T-helper 17 cell (primary cell): ENCODE measurements at places on chromosomes 5 and 9. TPM values are rescaled to one million over a fixed set of nuclear protein-coding genes. Genes with fewer than 3 reads are reported as not detected.

Gene CCDC180
- total RNA-seq = 11.4 TPM

Gene GABRA6
- not detected for total RNA-seq

DNA sequence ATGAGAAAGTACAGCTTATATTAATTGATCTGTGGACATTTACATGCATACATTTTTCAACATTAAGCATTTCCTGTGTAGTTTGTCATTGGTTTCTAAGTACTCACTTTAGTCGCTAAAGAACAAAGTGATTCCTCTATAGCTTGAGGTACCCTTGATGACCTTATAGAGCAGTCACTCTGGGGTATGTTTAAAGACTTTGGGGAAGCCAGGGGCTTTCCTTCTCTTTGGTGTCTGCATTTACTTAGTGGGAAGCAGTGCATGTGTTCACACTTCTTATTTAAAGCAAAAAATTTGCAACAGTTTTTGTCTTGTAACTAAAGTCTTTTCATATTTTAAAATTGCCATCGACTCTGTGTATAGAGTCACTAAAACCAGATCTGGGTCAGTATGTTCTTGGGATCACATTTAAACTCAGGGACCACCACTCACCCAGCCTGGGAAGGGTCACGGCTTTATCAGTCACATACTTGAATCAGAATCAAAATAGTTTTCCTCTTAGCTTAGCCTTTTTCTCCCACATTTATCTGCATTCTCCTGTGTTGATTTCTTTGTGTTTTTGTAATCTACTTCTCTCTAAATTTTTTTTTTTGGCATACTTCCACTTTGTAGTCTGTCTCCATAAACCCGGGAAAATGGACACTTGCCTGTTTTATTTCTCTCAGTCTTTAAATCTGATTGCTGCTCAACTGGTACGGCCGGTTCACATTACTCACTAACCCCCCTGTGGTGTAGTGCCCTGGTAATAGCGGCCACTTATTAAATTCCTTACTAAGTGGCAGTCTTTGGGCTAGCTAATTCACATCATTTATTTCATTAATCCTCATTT lies 143.9 kb upstream of the FBN2 start:
- no peak overlapping the region for H3K4me3 ChIP-seq
- H3K36me3 ChIP-seq = no peaks in the 10 kb centered on the region
- no peak for DNase-seq

DNA sequence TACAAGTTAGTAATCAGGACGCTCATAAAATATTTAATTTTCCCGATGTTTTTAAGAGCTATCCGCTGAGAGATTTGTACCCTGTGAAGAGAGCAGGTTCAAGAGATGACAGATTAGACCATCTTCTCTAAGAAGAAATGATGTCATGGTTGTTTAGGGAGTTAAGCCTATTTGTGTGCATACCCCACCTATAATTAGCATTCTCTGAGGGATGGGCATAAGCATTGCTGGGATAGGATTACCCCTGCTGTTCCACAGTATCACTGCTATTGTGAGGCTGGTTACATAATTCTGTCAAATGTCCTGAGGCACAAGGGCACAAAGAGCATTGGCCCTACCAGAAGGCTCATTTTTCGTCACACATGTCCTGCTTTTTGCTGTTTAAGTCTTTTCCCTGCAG lies 687.0 kb downstream of the CETN3 start:
- H3K4me1 ChIP-seq = no peaks in the 10 kb centered on the region
- DNase-seq = no peak
- H3K4me3 ChIP-seq = no peak overlapping the region
- no peak overlapping the region for H3K27ac ChIP-seq
- no peaks in the 10 kb centered on the region for H3K27me3 ChIP-seq

DNA sequence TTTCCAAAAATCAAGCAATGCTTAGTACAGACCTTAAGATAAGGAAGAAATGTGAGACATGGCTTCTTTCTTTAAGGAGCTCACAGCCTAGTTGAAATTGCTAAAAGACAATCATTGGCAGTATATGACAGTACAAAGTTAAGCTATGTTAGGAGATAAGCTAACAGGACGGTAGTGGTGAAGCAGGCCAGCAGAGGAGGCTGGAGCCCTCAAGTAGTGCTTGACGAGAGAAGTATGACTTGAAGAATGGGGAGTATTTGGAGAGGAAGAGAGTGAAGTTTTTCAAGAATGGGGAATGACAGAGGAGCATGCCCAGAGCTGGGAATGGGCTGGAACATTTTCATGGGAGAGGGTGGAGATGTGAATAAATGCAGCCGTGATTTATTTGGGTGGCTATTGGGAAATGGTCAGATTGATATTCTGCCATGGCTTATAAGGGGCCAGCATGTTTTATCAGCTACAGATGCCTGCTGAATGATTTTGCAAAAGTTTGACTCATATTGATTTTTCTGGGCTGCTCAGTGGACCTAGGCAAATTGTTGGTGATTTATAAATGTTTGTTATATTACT lies 43.7 kb downstream of the LURAP1L start:
- H3K27me3 ChIP-seq = no peaks in the 10 kb centered on the region
- no peak overlapping the region for H3K27ac ChIP-seq
- DNase-seq = no peak
- H3K36me3 ChIP-seq = no peaks in the 10 kb centered on the region
- H3K4me3 ChIP-seq = no peak overlapping the region

DNA sequence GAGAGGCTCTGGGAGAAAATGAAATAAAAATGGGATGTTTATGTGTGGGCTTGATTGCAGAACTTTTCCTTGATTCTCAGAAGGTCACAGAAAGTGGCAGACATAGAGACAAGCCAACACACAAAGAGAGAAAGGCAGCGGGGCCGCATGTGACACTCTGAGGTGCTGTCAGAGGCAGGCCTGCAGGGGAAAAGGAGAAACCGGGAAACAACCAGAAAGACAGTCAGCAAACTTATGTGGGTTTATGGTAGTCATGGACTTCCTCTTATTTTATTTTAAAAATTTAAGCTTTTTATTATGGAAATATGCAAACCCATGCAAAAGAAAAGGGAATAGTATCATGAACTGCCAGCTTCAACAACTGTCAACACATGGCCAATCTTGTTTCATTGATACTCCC lies 16.3 kb upstream of the IGFBPL1 start:
- DNase-seq = no peak
- no peak overlapping the region for H3K4me3 ChIP-seq
- peaks cover 3% of the 10 kb centered on the region for H3K4me1 ChIP-seq
- peaks cover 2% of the 10 kb centered on the region for H3K36me3 ChIP-seq
- peaks cover 30% of the 10 kb centered on the region for H3K27me3 ChIP-seq

DNA sequence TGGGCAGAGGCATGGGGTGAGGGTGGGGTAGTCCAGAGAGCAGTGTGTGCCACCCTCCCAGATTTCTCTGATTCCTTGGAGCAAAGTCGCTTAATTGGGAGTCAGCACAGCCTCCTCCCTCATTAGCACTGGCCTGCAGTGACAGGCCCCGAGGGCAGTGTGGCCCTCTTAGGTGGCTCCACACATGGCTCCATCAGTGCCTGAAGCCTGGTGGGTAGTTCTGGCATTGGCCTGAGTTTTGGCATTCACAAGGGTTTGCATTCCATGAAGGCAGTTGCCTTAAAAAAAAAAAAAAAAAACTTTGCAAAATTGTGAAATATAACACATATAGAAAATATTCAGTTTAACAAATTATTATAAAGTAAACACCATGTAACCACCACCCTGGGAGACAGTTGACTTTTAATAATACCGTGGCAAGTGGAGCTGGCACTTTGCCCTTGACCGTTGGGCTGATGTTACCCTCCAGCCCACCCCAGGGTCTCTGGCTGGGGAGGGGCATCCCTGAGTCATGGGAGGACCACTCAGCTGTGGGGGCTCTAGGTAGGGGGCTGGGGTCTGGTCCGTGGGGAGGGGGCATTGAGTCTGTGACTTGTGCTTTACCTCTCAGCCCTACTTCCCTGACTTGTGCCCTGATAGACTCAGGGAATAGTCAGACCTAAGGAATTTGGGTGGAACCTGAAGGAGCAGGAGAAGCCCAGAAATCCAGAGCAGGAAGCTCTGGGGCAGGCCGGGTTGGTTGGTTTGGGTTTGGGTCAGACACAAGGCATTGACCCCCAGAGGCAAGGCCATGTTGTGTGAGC lies 51.3 kb upstream of the PITX1 start:
- H3K36me3 ChIP-seq = peaks cover 3% of the 10 kb centered on the region
- H3K27ac ChIP-seq = no peak overlapping the region
- H3K4me1 ChIP-seq = no peaks in the 10 kb centered on the region

DNA sequence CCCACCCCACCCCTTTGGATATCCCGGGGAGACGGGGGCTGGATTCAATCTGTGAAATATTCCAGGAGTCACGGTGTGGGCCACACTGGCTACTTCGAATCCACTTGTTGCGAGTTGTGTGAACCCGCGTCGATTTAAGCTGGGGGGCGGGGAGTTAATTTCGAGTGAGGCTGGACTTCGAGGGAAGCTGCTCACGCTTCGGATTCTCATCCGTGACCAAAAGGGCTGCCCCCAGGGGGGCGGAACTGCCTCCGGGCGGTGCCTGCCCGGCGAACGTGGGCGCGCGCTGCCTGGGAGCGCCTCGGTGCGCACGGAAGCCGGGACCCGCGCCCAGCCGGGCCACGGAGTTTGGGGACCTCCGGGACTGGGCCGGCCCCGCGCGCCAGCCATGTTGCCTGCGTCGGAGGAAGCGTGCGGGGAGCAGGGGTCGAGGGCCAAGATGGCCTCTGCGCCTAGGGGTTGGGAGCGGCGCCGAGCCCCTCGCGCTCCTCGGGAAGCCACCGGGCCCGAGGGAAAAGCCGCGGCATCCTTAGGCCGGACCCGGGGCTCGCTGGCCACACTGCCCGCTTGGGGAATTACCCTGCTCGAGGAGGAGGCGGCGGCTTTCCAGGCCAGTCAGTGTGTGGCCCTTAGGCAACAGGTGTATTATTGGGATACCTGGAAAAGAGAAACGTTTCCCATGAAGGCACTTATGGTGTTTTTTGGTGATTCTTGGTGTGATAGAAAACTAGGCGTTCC lies 975 bp downstream of the OCLN start:
- peak overlapping the region; percentile 79 for H3K4me3 ChIP-seq
- H3K36me3 ChIP-seq = peaks cover 2% of the 10 kb centered on the region
- peaks cover 10% of the 10 kb centered on the region for H3K4me1 ChIP-seq
- H3K27me3 ChIP-seq = peaks cover 68% of the 10 kb centered on the region
- no peak for DNase-seq

DNA sequence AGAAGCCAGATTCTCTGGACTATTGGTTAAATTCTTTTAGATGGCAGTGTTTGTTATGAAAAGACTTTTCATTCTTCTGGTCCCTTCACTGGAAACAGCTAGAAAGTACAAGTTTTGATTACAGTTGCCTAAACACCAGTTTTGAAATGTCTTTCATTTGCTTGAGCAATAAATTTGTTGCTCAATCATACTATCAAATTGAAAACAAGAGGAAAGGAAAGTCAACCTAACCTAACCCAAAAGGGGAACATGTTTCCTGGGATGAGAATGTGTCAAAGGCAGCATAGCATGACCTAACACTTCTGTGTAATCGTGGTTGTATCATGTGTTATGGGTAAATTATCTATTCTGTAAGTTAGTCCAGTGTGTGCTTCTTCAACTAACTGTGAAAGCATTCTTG lies 213.2 kb downstream of the TMC1 start:
- no peak overlapping the region for H3K4me3 ChIP-seq
- H3K4me1 ChIP-seq = no peaks in the 10 kb centered on the region
- H3K27ac ChIP-seq = no peak overlapping the region
- H3K36me3 ChIP-seq = no peaks in the 10 kb centered on the region

- no peaks in the 10 kb centered on the region for H3K36me3 ChIP-seq
- peaks cover 2% of the 10 kb centered on the region for H3K4me1 ChIP-seq
- H3K4me3 ChIP-seq = no peak overlapping the region
- DNase-seq = no peak
- no peak overlapping the region for H3K27ac ChIP-seq
Measured at GRCh38 chr5:94944160-94944559, 325.7 kb downstream of the SLF1 start.

DNA sequence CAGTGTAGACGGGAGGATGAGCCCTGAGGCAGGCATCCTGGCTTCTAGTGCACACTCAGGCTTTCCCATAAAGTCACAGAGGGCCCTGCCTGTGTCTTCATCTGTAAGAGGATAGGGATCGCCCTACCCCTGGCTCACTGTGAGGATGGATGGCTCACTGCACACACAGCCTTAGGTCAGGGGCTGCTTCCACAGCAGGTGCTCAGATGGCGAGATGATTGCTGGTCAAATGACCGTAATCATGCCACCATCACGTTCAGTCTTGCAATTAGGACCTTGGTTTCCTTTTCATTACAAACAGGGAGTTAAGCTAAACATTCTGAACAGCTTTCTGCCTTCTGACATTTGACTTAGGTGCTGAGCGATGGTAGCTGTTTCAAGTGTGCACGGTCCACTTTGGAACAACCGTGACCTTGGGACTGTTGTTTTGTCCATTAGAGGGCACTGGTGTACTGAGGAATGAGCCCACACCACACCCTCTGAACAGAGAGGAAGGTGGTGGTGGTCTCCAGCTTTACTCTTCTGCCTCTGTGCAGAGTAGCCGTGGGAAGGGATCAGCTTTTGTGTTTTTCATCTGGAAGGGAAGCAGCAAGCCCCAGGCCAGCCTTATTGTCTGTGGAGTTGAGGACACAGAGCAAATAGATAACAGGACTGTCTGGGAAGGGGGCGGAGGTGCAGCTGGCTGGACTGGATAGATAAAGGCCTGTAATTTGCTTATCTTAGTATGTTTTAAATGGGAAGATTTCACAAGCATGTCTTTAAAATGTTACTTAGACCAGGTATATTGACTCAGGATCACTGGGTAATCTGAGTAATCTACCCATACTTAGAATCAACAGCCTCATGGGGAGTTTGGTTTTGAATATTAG lies 183.1 kb downstream of the TRIO start:
- H3K27ac ChIP-seq = no peak overlapping the region
- peaks cover 3% of the 10 kb centered on the region for H3K36me3 ChIP-seq
- DNase-seq = no peak

DNA sequence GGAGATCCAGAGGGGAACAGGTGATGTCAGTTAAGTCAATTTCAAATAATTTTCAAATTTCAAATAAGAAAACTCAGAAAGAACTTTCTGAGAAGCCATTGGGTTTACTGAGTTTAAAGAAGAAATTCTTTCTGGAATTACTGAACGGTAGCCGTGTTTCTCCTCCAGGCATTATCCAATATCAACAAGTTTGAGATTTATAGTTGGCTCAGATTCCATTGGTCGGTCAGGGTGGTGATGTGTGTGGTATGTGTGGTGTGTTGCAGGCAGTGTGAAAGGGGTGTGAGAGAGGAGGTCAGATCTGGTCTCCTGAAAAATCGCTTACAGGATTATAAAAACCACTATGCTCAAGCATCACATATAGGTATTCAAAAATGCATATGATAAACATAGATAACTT lies 60.1 kb downstream of the PDE4D start:
- no peaks in the 10 kb centered on the region for H3K36me3 ChIP-seq
- H3K27ac ChIP-seq = no peak overlapping the region
- peaks cover 2% of the 10 kb centered on the region for H3K4me1 ChIP-seq
- no peak overlapping the region for H3K4me3 ChIP-seq
- DNase-seq = no peak
- H3K27me3 ChIP-seq = peaks cover 5% of the 10 kb centered on the region

GRCh38 chr9:103669296-103669695 lies 424.8 kb upstream of the SMC2 start:
- no peak for DNase-seq
- H3K27me3 ChIP-seq = no peaks in the 10 kb centered on the region
- no peak overlapping the region for H3K4me3 ChIP-seq
- no peaks in the 10 kb centered on the region for H3K4me1 ChIP-seq
- no peak overlapping the region for H3K27ac ChIP-seq
- H3K36me3 ChIP-seq = no peaks in the 10 kb centered on the region
